ENCODE measurements at places on chromosomes 13 and 19.

DNA sequence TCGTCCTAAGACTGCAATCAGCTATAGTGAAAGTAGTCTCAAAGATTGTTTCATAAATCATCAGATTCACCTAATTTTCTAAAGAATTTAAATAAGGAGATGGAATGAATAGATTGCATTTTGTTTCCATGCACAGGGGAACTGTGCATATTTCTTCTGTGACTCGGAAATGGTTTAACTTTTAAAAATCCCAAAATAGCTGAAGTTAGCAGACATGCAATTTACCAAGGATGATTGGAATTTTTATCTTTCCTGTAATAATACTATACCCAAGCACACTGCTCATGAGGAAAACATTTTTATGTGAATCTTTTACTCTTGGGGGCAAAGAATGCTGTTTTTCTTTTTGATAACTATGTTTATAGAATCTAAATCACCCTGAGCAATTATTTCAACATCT lies 15.0 kb upstream of the LMO7 start:
- DNase-seq = no peak

DNA sequence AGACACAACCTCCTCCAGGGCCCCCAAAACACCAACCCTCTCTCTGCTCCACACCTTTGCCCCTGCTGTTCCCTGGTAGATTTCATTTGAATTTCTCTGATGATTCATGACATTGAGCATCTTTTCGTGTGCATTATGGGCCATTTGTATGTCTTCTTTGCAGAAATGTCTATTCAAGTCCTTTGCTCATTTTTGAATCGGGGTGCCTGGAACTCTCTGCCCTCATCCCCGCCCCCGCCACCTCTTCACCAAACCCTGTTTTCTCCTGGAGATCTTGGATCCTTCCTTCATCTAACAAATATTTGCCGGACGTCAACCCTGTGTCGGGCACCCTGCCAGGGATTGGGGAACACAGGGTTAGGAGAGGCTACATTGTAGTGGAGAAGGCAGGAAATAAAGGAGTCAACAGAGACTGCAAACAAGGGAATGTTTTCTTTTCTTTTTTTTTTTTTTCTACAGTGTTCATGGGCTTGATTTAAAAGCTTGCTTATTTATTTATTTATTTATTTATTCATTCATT lies 25.5 kb upstream of the SLC1A5 start:
- DNase-seq = no peak

GRCh38 chr19:7744871-7745650 lies 2.3 kb downstream of the CD209 start:
- no peak for DNase-seq

DNA sequence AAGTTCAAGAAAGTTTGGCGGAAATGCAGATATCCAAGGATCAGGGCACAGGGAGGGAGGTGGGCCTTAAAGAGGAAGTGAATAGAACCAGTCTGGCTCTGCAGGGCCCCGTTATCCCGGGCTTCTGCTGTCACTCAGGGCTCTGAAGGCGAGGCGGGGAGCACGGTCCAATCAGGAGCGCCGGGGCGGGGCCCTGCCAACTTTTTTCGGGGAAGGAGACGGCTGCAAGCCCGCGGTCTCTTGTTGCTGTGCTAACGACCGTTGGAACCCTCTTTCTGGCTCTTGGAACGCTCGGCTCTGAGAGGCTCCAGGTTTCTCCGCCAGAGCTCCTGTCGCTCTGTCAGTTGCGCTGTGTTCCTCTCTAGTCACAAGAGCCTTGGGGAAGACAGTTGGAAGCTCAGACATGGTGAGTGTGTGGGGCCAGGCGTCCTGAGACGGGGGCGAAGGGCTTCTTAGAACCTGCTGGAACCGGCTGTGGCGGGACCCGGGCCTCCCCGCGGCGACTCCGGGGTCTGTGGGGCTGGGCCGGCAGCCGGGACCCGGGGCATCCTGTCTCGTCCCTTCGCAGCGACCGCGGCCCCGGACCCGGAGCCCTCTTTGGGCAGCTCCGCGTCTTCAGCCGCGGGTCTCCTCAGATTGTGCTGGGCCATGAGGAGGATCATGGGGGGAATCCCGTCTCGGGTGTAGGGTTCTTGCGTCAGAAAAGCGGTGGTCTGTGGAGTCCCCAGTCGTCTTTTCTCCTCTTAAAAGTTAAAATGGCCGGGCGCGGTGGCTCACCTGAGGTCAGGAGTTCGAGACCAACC lies 27.7 kb downstream of the ZNF844 start:
- DNase-seq = no peak

DNA sequence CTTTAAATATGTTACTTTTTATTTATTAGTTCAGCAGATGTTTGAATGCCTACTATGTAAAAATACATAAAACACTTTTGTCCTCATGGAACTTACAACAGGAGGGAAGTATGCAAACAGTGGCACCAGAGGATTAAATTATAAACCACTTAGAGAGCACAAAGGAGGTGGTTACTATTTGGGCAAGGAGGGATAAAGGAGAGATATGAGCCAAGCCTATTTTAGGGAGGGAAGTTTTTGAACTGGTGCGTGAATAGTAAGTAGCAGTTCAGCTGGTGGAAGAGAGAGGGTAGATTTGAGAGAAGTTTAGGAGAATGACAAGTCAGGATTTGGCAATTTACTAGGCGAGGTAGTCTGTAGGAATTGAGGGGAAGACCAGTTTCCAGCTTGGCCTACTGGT lies 8.6 kb downstream of the AKAP11 start:
- no peak for DNase-seq

DNA sequence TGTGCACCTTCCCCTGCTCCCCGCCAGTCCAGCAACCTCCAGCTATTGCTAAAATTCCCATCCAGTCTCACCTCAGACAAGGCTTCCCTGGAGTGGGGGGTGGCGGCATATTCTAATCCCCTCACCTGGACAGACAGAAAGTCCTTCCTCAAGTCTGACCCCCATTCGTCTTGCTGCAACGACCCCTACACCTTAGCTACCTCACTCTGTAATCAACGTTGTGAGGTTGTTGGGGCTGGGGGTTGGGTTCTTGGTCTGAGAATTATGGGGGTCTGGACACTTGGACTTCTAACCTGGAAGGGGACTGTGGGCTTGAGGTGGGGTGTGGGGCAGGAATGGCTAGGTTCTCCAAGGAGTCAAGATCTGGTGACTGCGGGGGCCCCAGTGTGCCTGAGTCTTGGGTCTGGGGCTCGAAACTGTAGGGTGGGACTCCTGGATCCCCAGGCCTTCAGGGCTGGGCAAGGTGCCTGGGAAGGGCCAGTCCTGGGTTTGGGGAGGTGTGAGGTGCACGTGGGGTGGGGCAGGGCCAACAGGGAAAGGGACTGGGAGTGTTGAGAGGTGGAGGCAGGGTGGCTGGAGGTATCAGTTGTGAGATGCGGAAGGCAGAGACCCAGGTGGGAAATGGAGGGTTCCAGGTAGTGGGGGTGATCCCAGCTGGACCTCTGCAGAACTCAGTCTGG lies 1.3 kb downstream of the FOXA3 start:
- DNase-seq = no peak

DNA sequence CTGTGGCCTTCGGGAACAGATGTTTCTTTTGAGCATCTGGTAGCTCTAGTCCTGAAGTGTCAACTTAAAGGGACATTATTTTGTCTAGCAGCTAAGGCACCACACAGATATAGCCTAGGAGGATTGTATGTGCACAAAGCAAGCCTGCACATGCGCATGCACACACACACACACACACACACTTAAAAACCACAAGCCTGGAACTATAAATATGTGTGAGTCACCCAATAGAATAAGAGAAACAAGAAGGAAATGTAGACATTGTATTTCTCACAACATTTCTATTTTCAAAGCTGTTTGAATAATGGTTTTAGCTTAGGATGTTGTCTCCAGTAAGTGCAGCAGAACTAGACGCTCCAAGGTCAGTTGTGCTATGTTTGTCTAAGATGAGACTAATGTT lies 516.5 kb downstream of the SUCLA2 start:
- DNase-seq = no peak

GRCh38 chr13:28531077-28531844 lies 36.3 kb upstream of the FLT1 start:
- no peak for DNase-seq

- no peak for DNase-seq
These were observed 909 bp downstream of the CC2D1A start for GRCh38 chr19:13906910-13907309.

- DNase-seq = no peak
These were observed 55.6 kb downstream of the RCBTB2 start for GRCh38 chr13:48477191-48477855.

DNA sequence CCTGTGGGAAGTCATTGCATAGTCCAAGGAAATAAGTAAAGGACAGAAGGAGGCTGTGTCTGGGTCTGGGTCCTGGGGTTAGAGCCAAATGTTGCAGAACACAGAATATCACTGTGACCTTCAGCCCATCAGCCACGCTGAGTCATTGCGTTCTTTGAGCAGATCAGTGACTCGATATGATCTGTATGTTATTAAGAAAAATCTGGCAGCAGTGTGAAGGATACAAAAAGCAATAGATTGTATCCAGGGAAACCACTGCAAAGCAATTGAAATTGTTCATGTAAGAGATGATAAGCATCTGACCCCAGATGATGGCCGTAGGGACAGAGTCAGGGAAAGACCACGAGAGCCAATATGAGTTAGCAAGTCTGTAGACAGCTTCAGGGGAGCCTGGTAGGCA lies 1575.1 kb upstream of the SLC10A2 start:
- no peak for DNase-seq

DNA sequence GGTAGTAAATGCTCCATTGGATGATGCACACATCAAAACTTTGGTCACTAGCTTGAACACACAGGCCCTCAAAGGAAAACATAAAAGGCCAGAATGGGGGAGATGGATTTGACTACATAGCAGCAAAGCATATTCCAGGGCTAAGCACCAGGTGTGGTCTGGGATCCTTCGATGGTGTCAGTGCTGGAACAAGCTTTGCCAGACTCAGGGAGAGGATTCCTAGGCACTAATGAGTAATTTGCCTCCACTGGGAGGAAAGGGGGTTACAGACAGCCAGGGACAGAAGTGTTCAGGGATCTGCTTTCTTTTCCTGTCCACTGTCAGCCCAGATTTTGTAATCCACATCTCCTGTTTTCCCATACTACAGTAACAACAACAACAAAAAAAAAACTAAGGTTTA lies 157.2 kb upstream of the OBI1 start:
- no peak for DNase-seq

GRCh38 chr13:26721251-26722121 lies 39.1 kb downstream of the GPR12 start:
- DNase-seq = peak; percentile 27

GRCh38 chr19:48258350-48258749 lies 2.6 kb upstream of the CARD8 start:
- no peak for DNase-seq

DNA sequence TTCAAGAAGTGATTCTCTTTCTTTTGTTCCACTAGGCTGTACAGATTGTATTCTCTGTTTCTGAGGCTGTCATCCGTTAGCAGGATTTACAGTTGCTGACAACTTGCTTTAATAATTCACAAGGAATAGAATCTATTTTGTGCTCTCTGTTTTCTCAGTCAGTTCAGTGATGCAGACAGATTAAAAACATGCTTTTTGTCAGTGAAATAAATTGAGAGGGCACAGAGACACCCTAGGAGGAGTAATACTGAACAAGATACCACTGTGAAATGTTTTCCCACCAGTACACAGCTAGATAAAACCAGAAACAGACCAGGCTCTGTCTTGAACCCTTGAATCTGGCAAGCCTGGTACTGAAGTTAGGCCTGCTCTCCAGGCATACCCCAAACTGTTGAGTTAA lies 58.7 kb downstream of the LACC1 start:
- DNase-seq = no peak

- peak; percentile 71 for DNase-seq
These were observed 1.5 kb upstream of the MYADM start for GRCh38 chr19:53865918-53866864.

DNA sequence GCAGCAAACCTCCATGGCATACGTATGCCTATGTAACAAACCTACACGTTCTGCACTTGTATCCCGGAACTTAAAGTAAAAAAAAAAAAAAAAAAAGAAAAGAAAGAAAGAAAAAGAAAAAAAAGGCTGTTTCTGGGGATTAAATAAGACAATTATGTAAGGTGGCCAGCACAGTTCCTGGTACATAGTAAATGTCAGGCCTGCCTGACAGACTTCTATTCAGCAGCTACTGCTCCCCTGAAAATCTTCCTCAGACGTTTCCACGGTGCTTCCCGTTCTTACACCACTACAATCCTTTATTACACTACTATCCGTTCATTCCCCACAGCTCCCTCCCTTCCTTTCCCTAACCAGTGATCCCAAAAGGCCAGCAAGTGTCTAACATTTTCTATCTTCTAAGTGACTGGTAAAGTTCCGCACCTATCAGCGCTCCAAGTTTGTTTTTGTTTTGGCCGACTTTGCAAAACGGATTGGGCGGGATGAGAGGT lies 636 bp upstream of the RB1 start:
- DNase-seq = no peak

DNA sequence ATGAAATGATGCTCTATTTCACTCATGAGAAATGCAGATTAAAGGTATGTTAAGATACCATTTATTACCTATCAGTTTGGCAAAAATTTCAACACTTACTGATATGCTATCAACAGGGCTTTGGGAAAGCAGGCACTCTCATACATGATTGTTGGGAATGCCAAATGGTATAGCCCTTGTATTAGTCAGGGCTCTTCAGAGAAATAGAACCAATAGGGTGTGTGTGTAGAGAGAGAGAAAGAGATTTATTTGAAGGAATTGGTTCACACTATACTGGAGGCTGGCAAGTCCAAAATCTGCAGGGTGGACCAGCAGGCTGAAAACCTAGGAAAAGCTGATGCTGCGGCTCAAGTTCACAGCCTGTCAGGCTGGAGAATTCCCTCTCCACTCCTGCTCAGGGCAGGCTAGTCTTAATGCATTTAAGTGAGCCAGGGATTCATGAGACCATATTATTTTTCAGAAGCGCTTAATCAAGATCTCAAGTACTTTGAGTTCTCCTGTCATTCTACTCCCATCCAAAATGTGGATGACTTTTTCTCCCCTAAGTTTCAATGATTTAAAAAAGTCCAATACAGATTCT lies 72.4 kb downstream of the NHLRC3 start:
- no peak for DNase-seq

GRCh38 chr19:1263188-1263587 lies 5.9 kb upstream of the CIRBP start:
- DNase-seq = no peak

DNA sequence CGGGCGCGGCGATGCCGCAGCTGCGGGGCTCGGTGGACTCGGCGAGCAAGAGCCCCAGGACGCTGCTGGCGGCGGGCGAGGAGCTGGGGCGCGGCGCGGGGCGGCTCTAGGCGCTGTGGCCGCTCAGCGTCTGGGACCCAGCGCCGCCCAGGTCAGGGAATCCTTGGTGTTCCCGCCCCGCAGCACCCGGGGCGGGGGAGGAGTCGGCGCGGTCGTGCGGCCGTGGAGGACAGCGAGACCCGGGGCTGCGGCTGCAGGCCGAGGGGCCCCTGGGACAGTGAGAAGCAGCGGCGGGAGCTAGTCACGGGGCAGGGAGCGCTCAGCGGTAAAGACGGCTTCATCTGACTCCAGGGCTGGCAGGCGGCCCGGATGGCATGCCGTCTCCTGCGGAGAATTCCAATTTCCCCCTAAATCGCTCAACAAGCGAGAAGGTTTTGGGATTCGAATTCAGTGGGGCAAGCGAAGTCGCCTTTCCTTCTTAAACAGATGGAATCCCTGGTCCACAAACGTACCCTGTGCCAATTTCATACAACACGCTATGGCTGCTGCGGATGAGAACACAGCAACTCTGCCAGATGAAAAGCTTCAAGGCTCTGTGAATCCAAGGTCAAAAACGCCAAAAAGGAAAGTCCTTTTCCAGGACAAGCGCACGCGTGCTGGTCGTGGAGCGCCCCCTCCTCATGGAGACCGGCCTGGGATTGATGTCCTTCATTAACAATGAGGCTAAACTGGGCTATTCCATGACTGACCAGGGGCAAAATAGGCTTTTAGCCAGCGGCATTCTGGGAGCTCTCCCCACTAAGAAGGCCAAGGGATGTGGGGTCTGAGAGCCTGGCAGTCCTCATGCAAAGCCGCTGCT lies 4.2 kb upstream of the ZSCAN4 start:
- no peak for DNase-seq

Measured in SHP77 (cell line).